Right renal pelvis (tissue), 4 donors: ENCODE measurements at places on chromosomes 12 and 14. TPM values are rescaled to one million over a fixed set of nuclear protein-coding genes. Genes with fewer than 3 reads are reported as not detected.

- DNase-seq, result no peak
Measured at GRCh38 chr12:22600181-22600580, 24.8 kb upstream of the ETNK1 start.

DNA sequence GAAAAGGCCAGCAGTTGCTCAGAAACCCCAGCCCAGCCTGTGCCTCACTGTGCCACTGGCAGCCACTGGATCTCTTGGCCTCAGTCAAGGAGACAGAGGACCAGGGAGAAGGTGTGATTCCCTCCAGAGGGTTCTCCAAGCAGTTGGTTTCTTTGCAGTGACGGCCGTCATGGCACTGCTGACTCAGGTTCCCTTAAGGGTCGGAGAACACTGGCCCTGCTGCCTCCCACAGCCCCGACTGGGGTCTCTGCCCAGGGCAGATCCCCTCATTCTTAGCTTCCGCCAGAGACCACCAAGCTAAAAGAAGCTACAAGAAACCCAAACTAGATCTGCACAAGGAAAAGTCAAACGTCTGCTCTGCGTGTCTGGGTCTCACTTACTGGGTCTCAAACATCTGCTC lies 16.4 kb downstream of the TSPAN11 start:
- no peak for DNase-seq

GRCh38 chr12:106690569-106691305 lies 83.7 kb upstream of the RIC8B start:
- DNase-seq, result no peak

Gene C1QL4
- 1.9 TPM for polyA plus RNA-seq

- DNase-seq, result no peak
Measured at GRCh38 chr12:112304436-112304835, 77.8 kb downstream of the HECTD4 start.
